EH (cell line): ENCODE measurements at places on chromosomes 13 and 19.

DNA sequence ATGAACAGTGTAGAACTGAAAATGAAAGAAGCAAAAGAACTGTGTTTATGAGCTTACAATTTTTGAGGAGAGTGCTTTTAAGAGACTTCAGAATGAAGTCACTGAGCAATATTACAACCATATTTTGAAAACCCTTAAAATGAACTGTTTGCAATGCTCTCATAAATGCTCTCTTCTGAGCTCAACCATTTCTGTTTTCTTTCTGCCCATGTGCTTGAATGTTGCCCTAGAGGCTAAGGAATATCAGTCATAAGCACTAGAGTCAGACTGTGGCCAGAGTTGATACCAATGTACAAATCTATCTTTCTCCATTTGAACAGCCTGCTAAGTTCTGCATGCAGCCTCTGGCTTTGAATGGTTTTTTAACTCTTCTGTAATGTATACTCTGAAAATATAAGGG is 1092.8 kb downstream of the PCDH9 start:
- no peak for DNase-seq

- DNase-seq, result peak; percentile 91
Observed at GRCh38 chr13:40271931-40272775, 394.3 kb downstream of the FOXO1 start.

DNA sequence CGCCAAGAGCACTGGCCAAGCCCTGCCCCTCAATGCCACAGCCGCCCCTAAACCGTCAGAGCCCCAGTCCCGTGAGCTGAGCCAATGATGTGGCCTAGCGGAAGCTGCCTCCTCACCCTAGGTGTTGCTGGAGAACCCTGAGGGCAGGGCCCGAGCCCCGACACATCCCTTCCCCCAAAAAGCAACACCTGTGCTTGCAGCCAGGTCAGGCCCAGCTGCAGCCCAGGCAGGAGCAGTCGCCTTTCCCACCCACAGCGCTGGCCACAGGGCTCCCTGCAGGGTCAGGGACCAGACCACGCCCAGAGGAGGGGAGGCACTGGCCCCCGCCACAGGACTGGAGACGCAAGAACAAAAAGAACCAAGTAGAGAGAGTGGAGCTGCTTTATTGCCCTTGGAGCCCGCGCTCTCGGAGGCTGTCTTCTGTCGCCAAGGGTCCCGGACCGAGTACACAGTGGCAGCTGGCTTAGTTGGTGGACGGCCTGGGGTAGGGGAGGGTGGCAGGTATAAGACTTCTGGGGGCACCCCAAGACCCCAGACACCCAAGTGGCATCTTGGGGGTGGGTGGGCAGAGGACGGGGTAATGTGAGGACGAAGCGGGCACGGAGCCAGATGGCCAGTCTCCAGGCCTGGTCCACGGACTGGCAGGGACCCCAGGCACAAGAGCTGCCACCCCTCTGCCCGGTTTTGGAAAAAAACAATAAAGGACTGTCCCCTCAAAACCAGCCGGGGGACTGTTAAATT is 3.3 kb downstream of the P2RY11 start:
- no peak for DNase-seq

DNA sequence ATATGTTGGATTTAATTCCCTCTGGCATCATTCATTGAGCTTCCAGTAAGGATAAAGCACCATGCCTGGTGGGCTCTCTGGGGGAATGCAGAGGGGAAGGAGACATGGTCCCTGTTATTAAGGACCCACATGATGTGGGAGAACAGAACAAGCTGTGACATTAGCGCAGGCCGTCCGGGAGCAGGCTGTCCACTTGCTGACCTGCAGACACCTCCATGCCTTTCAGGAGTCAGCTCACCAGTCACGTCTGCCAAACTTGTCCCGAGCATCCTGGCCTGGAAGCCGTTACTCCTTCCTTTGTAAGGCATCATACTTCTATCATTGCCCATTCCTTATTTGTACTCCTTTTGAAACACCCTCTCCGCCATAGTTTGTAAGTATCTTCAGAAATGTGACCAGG is 23.4 kb downstream of the B3GLCT start:
- DNase-seq, result no peak

GRCh38 chr19:47240996-47241918 is 10.3 kb upstream of the BBC3 start:
- DNase-seq, result peak; percentile 78

DNA sequence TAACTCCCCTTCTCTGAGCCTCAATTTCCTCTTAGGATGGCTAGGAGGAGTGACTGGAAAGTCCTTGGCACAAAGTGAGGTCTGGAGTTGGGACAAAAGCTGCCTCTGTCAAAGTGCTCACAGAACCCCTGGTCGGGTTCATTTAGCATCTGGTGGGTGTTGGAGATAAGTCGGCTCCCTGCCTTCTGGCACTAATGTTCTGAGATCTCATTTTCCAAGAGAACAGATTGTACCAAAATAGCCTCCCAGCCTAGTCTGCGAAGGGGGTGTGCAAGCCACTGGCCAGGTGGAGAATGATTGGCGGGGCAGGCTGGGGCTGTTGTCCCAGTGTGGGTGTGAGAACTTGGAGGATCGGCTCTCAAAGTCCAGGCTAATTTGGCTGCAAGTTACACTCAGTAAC is 20.7 kb upstream of the NWD1 start:
- DNase-seq, result no peak

GRCh38 chr13:20157151-20157796 is 3.6 kb downstream of the GJA3 start:
- no peak for DNase-seq

DNA sequence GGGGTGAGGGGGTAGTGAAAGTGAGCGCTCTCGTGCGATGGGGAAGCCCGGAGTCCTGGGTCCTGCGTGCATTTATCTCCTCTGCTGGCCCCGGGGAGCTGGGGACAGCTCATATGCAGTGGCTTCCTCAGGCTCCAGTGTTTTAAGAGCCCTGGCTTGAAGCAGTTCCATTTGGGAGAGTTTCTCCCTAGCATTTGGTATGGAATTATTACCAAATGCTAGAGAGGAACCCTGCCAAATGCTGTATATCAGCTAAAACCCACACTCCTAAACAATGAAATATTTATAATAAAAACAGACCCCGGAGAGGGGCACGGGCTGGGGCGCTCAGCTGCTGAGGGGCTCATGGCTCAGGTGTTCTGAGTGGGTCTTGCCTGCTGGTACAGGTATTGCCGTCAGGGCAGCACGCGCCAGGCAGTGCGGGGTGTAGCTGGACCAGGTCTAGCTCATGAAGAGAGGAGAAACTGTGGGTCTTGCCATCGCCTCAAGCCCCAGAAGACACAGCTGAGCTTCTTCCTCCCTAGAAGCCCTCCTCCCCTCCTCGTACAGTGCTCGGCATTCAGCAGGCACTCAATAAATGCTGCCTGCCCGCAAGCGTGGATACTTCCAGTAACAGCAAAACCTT is 163.6 kb upstream of the ZNF536 start:
- no peak for DNase-seq

DNA sequence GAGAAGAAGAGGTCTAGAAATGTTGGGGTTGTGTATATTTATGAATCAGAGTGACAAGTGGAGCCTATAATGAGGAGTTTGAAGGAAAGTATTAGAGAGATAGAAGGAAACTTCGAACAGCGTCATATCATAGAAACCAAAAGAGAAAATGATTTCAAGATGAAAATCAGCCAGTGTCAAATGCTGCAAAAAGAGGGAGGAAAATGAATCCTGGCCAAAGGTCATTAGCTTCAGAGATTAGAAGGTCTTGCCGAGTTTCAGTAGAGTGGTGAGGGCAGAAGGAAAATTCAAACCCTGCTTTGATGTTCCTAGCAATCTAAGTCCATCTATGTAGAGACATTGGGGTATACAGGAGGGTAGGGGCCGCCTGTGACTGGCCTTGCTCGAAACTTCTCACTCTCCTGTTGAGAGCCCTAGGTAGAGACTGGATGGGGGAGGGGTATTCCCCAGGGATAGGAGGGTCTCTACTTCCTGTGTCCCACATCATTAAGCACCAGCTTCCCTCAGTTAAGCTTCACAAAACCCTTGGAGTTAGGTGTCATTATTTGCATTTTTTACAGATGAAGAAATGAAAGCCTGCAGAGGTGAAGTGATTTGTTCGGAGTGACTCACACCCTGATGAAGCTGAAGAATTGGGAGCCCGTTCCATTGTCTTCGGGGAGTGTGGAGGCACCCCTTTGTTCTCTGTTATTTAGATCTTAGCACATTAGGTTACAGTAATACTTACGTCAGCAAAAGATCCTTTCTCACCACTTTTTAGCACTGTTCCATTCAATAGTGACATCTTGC is 62.8 kb downstream of the FGF9 start:
- no peak for DNase-seq
